ENCODE measurements at places on chromosomes 7 and 10.

DNA sequence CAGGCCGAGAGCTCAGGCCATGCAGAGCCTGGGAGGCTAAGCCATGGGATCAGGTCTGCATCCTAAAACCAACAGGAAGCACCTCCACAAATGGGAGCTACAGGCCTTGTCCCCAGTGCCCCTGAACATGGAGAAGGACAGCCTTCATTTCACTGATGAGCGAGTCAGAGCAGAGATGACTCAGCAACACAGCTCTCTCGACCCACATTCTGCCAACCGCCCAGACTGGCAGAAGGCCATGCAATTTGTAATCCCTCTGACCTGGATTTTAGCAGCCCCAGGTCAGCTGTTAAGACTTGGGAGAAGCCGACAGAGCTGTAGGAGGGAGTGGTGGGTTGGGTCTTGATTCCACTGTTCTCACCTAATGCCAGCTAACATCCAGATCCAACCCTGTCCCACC lies 25.5 kb downstream of the VOPP1 start:
- DNase-seq, result no peak

DNA sequence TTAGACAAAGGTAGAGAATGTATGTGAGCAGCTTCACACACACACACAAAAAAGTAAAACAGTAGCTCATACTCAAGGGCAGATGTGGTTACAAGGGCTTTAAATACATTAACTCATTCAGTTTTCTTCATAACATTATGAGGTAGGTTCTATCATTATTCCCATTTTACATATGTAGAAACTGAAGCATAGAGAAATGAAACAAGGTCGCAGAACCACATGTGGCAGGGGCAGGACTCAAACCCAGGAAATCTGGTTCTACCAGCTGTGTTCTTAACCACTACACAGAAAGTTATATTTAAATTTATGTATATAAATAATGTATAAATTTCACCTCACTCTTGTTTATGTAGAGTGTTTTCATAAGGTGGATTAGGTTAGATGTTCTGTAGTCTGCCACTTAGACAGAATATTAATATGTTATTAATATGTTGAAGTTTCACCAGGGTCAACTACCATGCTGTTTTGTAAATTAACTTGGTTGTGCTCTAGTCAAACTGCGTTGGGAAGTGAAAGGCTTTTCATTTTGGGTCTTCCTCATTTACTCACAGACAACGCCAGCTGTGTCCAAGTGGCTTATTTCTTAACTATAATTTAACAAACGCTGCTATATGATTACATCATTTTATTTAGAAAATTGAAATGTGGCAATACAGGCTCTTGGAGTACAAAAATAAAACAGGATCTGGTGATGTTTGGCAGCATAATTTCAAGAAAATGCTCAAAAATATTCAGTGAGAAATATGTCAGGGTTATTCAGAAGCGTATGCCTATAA lies 138.4 kb downstream of the MDFIC start:
- DNase-seq, result no peak

GRCh38 chr10:124127965-124128810 lies 34.8 kb upstream of the CHST15 start:
- DNase-seq, result no peak

- no peak for DNase-seq
Observed at GRCh38 chr7:34087892-34088891, 182.9 kb downstream of the BMPER start.

DNA sequence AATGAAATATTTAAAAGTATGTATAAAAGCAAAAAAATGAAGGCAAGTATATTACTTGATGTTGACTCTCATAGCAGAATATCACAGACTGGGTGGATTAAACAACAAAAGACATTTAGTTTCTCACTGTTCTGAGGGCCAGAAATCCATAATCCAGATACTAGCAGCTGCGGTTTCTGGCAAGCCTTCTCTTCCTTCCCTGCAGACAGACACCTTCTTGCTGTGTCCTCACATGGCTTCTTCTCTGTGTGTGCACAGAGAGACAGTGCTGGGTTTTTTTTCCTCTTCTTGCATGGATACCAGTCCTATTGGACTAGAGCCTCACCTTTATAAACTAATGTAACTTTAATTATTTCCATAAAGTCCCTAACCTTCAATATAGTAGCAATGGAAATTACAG lies 127.9 kb upstream of the AKR1E2 start:
- no peak for DNase-seq

GRCh38 chr7:8391353-8392062 lies 41.9 kb upstream of the NXPH1 start:
- no peak for DNase-seq

GRCh38 chr10:121860810-121861209 lies 67.0 kb downstream of the ATE1 start:
- no peak for DNase-seq

- DNase-seq, result no peak
Observed at GRCh38 chr10:52066383-52066782, 247.7 kb upstream of the DKK1 start.

DNA sequence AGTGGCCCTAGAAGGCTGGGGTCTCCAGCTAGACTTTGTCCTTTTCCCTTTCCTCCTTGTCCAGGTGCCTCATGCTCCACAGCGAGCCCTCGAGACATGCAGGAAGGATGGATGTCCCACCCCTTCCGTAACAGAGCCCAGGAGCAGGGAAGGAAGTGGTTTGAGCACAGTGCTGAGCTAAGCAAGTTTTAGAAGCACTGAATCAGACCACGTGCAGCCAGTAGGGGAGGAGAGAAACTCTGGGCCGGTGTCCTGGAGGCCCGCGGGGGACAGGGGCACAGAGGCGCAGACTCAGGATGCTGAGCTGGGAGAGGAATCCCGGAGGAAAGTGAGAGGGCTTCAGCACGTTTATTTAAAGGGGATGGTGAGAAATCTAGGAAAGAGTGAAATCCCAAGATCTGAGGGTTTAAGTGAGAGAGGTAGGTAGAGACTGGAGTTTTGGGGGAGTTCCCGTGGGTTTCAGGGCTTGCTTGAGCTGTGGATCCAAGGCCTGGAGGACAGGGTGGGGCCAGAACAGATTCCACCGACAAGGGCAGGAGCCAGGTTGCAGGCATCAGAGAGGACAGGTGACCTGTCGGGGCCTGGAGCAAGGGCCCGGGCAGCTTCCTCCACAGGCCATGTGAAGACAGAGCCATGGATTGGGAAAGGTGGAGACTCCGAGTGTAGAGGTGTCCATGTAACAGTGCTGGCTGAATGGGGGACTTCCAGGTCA lies 4.4 kb upstream of the IRF5 start:
- peak; percentile 17 for DNase-seq

DNA sequence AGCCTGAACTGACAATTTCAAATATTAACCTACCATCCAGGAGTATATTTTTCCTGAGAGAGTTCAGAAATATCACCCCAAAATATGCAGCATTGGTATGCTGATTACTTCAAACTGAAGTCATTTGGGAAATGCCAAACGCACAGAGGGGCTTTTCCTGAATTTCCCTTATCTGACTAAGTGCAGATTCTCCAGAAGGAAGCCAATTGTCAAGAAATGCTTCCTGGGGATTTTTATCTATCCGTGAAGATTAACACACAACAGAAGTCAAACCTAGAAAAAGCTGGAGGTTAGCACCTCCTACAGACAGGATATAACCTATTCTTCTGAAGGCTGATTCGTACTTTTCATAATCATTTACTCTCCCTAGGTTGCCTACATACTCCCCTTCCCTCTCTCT lies 91.0 kb downstream of the AKR1D1 start:
- DNase-seq, result no peak

GRCh38 chr10:44882166-44882720 lies 28.9 kb upstream of the TMEM72 start:
- no peak for DNase-seq

GRCh38 chr10:4216726-4217125 lies 431.7 kb upstream of the KLF6 start:
- DNase-seq, result no peak

DNA sequence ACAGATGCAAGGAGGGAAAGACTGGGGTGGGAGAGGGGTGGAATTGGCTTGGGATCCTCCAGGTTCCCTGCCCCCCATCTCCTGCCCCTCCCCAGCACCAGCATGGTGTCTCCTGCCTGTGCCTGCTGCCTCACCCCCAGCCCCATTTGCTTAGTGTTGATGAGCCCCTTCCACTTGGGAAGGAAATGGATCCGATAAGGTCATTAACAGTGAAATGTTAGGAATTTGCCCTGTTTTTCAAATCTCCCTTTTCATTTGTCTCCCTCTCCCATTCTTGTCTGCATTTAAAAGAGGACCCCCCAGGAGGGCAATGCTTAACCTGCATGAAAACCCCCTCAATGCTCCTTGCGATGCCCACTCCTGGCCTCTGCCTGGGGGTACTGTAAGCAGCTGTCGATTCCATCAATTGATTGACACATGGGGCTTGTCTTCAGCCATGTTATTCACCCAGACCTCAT lies 51.5 kb downstream of the HK1 start:
- no peak for DNase-seq

GRCh38 chr10:23723796-23724195 lies 284.9 kb downstream of the OTUD1 start:
- DNase-seq, result no peak

GRCh38 chr7:69457595-69458504 lies 140.4 kb upstream of the AUTS2 start:
- DNase-seq, result no peak

DNA sequence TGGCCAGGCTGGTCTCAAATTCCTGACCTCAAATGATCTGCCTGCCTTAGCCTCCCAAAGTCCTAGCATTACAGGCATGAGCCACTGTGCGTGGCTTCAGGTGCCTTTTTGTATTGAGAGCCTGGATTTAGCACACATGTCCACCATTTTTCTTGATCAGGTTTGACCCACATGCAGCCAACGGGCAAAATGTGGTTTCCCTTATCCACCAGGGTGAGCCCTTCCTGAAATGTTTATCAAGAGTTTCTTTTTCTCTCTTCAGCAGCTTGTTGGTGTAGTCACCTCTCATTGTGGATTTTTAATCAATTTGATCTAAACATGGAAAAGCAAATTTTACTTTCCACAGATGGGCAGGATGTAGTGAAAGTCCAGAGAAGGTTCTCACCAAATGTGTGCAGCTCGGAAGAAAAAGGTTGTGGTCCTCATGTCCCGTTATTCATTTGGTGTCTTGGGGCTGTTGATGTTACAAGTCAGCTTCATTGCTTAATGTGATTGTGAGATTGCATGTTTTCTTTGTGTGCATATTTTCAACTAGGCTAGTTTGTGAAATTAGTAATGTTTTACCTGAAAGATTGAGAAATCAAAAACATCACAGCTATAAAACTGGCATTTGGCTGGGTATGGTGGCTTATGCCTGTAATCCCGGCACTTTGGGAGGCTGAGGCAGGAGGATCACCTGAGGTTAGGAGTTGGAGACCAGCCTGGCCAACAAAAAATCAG lies 28.9 kb downstream of the GUSB start:
- no peak for DNase-seq

DNA sequence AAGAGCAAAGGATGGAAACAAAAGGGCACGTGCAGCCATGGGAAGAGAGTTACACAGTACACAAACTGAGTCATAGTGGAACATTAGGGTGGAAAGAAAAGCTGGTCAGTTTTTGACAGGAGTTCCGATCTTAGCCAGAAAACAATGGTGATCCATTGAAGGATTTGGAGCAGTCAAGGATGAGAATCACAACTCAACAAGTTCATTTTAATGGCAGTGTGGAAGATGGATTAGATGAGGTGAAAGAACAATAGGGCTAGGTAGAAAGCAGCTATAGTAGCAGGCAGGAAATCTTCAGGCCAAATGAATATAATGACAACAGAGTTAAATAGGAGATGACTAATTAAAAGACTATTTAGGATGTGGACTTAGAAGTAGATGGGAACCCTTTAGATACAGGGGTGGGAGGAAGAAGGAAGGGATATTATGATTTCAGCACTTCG lies 136.3 kb downstream of the DOCK4 start:
- DNase-seq, result no peak

- no peak for DNase-seq
Observed at GRCh38 chr7:42348631-42349030, 111.6 kb upstream of the GLI3 start.

DNA sequence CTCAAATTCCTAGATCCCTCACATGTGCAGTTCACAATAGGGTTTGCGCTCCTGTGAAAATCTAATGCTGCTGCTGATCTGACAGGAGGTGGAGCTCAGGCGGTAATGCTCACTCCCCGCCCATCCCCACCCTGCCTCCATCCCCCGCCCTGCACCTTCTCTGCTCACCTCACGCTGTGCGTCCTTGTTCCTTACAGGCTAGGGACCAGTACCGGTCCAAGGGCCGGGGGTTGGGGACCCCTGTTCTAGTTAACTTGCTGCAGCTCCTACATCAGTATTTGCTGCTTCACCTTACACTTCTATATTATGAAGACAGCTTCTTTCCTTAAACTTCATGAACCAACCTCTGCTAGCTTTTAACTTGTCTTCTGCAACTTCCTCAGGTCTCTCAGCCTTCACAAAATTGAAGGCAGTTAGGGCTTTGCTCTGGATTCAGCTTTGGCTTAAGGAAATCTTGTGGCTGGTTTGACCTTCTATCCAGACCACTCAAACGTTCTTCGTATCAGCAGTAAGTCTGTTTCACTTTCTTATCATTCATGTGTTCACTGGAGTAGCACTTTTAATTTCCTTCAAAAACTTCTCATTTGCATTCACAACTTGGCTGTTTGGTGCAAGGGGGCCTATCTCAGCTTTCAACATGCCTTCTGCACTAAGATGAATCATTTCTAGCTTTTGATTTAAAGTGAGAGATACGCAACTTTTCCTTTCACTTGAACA lies 1.7 kb upstream of the TNKS2 start:
- peak; percentile 54 for DNase-seq

DNA sequence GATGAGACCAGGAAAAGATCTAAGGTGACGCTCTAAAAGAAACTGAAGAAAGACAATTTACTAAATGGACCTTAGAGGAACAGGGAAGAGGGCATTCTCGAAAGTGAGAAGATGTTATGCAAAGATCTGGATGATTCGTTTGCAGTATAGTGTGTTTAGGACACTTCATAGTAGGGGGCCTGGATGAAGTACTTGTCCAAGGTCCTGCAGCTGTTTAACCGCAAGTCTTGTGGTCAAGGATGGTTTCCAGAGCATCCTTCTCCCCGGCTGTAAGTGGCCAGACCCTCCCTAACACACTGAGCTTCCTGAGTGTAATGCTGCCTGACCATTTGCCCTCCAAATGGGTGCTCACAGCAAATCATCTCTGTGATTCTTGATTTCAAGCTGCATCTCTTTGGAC lies 101.6 kb downstream of the XPNPEP1 start:
- DNase-seq, result no peak

DNA sequence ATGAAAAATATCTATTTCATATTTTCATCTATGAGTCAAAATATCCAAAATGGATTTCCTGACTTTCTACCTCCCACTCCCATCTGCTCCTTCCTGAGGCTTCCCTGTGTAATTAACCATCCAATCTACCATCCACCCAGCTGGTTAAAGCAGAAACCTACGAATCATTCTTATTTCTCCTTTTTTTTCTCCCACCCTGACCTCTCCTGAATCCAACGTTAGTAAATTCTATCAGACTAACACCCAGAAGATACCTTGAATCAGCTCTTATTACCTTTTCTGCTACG lies 3.7 kb upstream of the LIPF start:
- no peak for DNase-seq
